ENCODE measurements at places on chromosomes 1 and 21.

DNA sequence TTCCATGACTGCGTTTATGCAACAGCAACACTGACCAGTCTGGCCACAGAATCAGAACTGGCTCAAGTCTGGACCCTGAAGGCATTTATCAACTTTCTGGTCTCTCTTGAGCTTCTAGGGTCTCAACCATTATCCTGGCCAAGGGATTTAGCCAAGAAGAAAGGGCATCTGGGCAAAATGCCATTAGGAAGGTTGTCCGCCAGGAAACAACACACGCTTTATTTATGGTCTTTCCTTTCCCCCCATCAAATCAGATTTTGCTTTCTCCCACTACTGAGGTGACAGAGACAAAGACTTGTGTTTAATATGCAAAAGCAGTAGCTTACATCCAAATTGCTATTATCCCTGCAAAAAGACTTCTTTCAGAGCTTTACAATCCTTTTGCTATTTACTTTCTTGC lies 81.6 kb upstream of the PPP2R5A start:
- no peak for DNase-seq

DNA sequence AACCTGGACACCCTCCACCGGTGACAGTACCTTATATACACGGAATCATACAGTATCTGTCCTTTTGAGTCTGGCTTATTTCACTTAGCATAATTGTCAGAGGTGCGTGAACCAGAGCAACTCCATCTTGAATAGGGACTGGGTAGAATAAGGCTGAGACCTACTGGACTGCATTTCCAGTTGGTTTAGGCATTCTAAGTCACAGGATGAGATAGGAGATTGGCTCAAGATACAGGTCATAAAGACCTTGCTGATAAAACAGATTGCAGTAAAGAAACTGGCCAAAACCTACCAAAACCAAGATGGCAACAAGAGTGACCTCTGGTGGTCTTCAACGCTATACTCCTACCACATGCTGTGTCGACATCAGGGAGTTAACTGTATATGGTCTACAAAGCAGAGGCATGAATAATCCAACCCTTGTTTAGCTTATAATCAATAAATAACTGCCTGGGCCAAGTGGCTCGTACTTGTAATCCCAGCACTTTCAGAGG lies 1.4 kb upstream of the FDPS start:
- DNase-seq, result peak; percentile 32

DNA sequence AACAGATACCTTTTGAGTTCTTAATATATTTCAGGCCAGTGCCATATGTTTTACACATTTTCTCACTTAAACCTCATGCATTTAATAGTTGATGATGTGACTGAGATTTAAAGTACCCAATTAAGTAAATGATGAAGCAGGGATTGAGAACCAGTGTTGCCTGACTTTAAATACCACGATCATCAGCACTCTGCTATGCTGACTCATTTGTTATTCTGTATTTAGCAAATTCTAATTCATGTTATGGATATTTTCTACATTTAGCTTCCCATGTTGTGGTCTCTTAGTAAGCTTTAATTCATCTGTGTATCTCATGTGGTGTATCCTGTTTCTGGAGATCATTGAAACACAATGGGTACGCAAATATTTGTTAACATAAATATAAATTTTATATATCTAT lies 363.0 kb downstream of the PTBP2 start:
- no peak for DNase-seq

DNA sequence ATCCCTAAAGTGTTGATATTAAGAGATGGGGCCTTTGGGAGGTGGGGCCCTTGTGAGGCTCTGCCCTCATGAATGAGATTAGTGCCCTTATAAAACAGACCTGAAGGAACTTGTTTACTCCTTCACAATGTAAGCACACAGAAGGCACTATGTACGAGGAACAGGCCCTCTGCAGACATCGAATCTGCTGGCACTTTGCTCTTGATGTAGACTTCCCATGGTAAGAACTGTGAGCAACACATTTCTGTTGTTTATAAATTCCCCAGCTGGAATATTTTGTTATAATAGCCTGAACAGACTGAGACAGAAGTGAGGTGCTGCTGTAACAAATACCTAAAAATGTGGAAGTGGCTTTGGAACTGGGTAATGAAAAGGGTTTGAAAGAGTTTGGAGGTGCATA lies 193.2 kb downstream of the TGFB2 start:
- no peak for DNase-seq

DNA sequence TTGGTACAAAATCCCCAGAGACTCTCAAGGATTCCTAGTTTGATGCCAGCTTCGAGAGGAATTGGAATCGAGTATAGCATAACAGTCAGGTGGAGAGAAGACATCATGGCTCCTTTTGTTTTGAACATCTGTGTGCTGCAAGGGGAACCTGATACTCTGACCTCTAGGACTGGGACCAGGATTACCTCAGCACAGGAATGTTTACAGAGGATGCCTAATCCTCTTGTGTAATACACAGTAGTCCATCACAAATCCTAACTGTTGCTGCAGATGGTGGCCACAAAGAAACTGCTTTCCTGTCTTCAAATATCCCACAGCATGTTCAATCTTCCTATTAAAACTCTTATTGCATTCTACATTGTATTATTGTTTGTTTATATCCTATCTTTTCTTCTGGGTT lies 111.8 kb upstream of the PRMT6 start:
- no peak for DNase-seq

DNA sequence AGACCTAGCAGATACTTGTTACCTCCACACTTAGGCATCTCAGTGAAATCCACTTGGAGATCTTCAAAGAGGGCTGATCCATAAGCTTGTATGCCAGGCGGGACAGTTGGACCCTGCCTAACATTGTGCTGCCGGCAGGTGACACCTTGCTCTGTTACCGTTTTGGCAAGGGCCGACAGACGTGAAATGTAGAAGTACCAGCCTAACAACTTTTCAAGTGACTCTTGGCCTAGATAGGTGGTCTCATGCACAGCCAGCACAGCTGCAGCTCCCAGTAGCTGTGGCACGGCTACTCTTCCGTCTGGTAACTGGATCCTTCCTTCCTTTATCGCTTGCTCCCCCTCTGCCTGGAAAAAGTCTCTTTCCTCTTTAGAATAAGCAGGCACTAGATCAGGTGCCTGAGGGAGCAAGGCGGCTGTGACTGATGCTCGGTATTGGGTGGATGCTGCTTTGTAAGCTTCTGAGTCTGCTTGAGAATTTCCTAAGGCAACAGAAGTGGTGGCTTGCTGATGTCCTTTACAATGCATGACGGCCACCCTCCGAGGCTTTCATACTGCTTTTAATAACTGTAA lies 713.5 kb downstream of the AMY1C start:
- no peak for DNase-seq

GRCh38 chr21:15028186-15028585 lies 36.6 kb downstream of the NRIP1 start:
- DNase-seq, result no peak

- DNase-seq, result no peak
Measured at GRCh38 chr1:214494706-214495105, 56.7 kb downstream of the PTPN14 start.

DNA sequence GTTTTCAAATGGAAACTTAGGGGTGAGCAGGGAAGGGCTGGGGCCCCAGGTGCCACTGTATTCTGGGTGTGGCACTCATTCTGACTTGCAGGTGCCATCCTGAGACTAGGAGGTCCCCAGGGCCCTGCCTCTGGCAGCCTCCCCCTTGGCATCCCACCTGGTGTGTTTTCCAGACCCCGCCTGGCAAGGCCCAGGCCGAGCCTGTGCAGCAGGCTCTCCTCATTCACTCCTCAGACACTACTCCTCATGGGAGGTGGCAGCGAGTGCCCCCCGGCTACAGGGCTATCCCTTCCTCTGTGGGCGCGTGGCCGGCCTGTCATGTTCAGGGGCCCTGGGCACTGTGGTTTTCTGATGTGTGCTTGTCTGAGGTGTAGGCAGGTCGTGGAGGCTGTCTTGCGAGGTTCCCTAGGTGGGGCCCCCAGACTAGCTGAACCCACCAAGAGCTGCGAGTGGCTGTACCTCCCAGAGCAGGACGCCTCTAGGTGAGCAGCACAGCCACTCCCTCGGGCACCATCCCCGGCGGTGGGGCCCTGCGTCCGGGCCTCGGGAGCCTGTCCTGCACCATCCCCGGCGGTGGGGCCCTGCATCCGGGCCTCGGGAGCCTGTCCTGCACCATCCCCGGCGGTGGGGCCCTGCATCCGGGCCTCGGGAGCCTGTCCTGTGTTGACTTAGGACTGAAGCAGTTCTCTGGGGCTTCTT lies 13.2 kb downstream of the SLX9 start:
- DNase-seq, result no peak

DNA sequence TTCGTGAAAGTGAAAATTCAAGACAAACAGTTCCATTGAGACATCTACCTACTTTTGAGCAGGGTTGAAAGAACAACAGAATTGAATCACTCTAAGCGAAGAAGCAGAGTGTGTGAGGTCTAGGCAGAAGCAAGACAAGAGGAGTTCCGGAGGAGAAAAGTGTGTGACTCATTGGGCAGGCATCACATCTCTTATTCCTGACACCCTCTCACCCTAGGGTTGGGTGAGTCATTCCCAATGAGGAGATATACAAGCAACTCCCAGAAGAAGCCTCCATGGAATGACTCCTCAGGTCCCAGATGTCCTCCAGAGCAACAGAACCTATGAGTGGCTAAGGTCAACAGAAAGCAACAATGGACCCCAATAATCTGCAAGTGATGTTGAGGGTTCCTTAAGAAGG lies 138.1 kb downstream of the TPR start:
- DNase-seq, result no peak

GRCh38 chr1:160284782-160285344 lies at the start of gene PEX19:
PEX19 (minus strand) TSS chr1:160285133; CDS start chr1:160285124, 9 bp downstream.
- peak; percentile 90 for DNase-seq

GRCh38 chr1:234091065-234091401 lies 186.6 kb downstream of the SLC35F3 start:
- no peak for DNase-seq

- no peak for DNase-seq
Measured at GRCh38 chr1:219526074-219526473, 86.8 kb downstream of the ZC3H11B start.

GRCh38 chr1:161720422-161720821 lies 922 bp upstream of the FCRLB start:
- no peak for DNase-seq

DNA sequence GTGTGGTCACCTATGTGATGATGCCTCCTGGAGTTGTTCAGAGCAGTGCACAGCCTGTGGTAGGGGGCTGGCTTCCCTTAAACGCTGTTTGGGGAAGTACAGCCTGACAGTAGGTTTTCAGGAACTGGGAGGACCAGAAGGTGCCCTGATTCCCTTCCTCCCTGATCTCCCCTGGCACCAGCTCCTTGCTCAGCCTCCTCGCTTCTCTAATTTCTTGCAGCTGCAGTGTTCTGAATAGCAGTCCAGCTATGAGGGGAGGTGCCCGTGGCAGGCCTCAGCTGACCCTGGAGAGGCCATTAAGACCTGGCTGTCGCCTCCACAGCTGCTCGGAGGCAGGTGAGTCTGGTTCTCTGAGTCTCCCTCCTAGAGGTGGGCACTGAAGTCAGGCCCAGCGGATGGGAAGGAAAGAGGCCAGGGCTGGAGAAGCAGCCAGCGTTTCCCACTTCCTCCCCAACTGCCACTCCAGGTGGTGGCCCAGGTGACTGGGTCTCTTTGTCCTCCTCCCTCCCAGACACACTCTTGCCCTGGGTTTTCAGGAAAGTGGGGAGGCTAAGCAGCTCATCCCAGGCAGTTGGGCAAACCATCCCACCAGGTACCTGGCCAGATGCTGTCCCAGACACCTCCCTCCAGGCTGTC lies 52.0 kb upstream of the RPL11 start:
- peak; percentile 69 for DNase-seq

DNA sequence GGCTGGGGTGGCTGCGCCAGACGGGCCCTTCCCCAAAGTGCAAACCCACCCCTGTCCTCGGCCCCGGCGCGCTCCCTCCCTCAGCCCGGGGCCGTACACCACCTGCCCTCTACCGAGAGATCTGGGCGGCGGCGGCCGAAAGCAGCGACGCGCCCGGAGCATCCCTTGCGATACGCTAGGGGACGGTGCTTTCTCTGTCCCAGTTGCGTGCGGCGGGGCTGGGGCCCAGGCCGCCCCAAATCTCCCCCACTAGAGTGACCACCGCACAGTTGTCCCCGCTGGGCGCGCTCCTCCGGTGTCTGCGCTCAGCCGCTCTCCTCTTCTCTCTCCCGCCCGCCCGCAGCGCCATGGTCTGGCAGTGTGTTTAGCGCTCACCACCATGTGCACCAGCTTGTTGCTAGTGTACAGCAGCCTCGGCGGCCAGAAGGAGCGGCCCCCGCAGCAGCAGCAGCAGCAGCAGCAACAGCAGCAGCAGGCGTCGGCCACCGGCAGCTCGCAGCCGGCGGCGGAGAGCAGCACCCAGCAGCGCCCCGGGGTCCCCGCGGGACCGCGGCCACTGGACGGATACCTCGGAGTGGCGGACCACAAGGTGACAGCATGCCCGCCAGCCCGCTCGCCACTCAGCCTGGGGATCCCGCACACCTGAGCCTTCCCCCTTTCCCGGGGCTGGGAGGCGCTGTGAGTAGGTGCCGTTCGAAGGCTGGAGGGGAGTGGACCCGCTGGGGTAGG lies 1.0 kb downstream of the ST6GALNAC5 start:
- DNase-seq, result no peak

DNA sequence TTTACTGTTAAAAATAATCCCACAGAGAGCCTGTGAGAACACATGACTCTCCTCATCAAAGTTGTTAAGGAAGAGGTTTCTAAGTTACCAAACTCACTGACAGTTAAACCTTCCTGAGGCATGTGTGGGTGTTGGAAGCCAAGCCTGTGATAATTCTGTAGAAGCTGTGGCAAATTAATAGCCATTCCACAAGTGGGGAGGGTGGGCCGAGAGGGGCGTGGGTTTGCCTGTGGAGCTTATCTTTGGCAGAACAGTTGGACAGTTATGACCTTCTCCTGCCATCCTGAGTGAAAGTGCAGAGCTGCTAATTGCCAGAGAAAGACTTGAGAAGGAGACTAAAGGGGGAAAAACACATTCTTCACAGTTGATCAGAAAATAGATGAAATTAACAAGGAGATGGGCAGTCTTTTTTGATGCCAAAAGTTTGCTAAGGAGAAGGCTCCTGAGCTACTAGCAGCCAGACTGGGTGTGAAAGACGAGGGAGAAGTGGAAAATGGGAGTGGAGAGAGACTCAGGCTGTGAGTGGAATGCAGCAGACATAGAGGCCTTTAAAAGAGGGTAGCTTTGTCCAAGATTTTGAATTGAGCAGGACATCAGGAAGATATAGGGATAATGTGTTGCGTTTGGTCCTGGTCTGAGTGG lies 1.6 kb upstream of the PLA2G2C start:
- no peak for DNase-seq

DNA sequence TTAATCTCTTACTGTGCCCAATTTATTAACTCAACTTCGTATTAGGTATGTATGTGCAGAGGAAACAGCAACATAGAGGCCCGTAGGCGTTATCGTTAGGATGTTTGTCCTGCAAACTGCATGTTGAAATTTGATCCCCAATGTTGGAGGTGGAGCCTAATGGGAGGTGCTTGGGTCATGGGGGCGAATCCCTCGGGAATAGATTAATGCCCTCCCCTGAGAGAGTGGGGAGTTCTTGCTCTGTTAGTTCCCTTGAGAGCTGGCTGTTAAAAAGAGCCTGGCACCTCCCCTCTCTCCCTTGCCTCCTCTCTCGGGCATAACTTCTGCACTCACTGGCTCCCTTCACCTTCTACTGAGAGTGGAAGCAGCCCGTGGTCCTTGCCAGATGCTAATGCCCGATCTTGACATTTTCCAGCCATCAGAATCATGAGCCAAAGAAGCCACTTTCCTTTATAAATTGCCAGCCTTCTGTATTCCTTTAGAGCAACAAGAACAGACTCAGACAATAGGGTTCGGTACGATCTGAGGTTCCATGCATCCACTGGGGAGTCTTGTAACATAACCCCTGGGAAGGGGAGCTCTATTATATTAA lies 149.0 kb upstream of the RAB4A start:
- no peak for DNase-seq

GRCh38 chr1:84141182-84142003 lies 2.7 kb upstream of the PRKACB start:
- DNase-seq, result peak; percentile 18
